ENCODE measurements at places on chromosomes 7 and 10.
A peak's percentile ranks its signal among the peaks of the same experiment; 100 is the strongest.

DNA sequence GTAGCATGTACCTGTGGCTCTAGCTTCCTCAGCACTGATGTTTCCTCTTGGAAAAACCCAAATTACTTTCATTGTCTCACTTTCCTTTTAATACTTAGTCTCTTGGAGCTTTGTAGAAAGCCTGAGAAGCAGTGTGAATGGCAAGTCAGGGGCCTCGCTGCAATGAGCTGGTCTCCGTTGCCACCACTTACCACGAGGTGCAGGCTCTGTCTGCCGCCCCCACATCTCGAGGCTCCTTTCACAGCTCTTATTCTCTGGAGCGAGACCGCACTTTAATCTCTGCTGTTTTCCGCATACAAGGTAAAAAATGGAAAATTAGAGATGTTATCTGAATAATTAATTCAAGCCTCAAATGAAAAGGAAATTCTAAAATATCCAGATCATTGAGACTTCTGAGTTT lies 186.2 kb downstream of the HECW1 start:
- DNase-seq, result no peak

DNA sequence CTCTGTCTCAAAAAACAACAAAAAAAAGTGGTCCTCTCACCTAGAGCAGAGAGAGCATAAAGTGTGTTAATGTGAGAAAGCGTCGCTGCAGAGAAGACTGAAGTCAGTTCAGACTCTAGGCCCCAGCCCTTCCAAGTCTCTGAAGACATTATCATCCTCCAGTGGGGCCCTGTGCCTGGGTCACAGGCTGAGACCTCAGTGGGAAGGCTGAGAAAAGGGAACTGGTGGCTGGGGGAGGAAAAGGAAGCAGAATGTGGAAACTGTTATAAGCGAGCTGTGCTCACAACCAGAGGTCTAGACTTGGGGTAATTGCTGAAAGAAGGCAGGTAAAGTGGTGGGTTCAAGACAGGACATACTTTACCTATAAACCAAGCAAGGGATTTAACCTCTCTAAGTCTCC lies 4.9 kb upstream of the RRP12 start:
- DNase-seq, result no peak

- DNase-seq, result no peak
These were observed 94.4 kb downstream of the JAZF1 start for GRCh38 chr7:28086198-28086597.

DNA sequence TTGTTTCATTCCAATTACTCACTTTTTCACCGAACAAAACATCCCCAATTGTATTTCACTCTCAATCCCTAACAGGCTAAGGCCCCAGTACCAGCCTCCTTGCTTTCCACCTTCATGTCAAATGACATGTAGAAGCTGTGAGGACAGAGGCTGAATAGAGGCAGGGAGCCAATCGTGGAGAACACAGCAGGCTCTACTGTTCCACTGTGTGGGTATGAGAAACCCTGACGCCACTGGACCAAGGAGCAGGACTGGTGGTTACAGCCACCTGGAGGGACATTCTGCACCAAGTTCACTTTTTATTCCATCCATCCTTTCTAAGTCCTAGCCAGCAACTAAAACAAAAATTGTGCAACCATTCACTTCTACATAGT lies 502.8 kb downstream of the SORCS1 start:
- no peak for DNase-seq

GRCh38 chr7:15470825-15471668 lies 90.8 kb downstream of the AGMO start:
- no peak for DNase-seq

DNA sequence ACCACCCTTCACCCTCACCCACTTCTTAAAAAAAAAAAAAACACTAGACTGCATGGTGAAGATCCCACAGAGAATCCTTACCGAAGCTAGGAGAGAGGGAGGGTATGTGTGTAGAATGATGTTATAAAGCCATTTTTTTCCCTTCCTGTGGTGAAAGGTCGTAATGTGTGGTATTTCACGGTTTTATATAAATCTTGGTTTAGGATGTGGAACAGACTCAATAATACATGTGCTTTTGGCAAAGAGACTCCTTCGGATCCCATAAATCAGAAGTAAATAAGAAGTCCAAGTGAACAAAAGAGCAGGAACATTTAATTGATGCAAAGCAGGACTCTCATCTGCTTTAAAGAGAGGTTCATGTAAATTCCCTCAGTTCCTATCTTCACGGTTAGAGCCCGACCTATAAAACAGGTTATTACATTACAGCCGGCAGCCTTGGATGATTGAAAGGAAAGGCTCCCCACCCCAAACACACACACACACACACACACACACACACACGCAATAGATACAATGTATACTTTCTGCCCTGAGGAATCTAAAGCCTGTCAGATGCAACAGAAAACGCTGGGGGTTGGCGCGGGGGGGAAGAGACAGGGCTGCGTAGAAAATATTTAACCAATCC lies 8.8 kb downstream of the DLX5 start:
- DNase-seq, result no peak

GRCh38 chr7:66310620-66311019 lies 105.5 kb downstream of the TPST1 start:
- DNase-seq, result no peak

GRCh38 chr7:1478480-1478879 lies 19.2 kb upstream of the MICALL2 start:
- DNase-seq, result no peak

DNA sequence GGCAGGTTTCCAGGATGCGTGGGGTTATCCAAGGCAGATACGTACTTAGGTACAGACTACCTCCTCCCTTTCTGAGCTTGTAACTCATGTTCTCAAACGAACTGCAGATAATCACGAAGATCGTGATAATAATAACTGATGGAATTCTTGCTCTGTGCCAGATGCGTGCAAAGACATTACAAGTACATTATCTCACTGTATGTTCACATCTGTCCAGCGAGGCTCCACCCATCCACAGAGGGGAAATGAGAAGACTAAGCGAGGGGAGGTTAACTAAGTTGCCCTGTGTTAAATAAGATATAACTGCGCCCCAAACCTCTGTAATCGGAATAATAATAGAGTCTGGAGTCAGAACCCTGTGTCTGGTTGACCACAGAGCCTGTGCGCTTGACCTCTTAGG lies 1.9 kb downstream of the GALNT17 start:
- no peak for DNase-seq

- DNase-seq, result peak; percentile 60
These were observed 78.4 kb upstream of the EMX2 start for GRCh38 chr10:117464176-117464575.

- no peak for DNase-seq
These were observed 14.4 kb downstream of the CAMK2G start for GRCh38 chr10:73859784-73860491.

- no peak for DNase-seq
These were observed 16.5 kb downstream of the SGPL1 start for GRCh38 chr10:70832221-70832620.

- no peak for DNase-seq
These were observed 24.8 kb downstream of the LEP start for GRCh38 chr7:128265906-128266300.

DNA sequence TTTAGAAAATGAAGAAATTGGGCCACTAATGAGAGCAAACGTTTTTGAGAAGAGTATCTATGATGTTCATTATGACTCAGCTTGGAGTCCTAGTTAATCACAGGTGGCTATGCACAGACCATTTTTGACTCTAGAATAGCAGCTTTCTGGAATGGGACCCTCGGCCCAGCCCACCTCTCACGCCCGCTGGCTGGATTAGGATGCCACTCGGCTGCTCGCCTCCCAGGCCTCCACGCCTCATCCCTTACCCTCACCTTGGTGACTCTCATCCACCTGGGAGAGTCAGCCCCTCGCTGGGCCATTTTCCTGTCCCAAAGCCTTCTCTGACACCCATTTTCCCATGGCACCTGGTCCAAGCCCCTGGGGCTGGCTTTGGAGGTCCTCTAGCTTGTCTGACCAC lies 173.6 kb downstream of the ADAM12 start:
- DNase-seq, result no peak

DNA sequence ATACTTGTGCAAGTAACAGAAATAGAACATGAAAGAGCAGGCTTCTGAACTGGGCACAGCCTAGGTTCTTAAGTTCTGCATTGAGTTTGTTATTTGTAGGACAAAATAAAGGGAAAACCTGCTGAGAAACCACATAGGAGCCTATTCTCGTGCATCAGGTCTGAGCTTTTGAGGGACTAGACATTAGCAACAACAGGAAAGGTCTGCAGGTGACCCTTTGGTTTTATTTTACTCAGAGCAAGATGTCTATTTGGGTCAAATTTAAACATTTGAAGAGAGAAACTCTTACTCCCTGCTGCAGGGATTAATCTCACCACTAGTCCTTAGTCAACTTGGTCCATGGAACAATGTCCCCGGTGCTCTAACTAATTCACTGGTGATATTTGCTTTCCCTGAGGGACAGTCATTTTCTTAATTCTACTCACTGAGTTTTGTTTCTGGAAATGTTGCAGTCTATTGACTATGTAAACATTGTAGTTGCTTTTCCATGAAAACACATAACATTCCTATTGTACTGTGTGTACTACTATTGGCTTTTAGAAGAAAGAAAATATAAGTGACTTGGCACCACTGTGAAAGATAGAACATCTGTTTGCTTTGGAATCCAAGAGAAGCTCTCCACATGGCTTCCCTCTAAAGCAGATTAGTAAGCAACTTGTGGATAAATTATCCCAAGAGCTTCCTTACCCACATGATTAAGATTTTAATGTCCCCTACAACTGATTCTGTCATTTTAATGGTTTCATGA lies 108.2 kb downstream of the CHRM2 start:
- no peak for DNase-seq

DNA sequence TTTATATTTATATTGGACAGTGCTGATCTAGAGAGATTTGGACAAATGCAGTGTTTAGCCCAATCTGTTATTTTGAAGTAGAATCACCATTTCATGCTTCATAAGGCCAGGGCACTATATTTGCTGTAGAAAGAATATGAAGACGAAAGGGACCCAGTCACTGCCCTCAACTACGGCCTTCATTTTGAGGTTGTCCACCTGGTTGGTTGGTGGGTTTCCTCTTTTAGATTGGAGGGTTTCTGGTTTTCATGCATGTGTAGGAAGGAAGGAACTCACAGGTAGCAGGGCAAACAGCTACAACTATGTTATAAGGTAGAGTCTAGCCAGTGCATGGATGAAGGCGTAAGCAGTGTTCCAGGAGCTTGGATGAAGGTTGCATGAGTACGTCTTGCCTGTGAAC lies 56.3 kb downstream of the ARID5B start:
- DNase-seq, result no peak

DNA sequence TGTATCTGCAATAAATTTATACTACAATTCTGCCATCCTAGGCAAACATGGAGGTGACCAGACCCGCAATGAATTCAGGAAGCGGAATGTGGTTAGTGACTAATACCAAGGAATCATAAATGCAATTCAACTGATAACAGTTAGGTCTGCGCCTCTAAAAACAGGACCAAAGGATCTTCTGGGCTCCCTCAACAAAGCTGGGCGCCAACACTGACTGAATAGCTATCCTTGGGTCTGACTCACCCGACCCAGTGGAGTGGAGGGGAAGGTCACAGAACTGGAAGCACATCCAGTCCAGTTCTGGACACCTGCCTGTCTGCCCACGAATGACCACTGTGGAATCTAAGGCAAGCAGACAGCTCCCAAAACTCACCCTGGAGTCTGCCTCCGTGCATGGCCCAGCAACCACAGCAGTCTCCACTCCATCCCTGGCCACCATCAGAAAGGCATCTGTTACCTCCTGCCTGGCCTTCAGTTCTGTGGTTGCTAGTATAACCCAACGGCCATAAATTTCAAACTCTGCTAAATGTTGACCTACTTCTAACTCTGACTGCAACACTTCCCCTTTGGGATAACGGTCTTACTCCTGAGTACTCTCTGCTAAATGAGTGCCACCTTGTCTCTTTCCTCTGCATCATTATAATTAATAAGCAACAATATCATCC lies 43.0 kb upstream of the DLX6 start:
- peak; percentile 11 for DNase-seq

DNA sequence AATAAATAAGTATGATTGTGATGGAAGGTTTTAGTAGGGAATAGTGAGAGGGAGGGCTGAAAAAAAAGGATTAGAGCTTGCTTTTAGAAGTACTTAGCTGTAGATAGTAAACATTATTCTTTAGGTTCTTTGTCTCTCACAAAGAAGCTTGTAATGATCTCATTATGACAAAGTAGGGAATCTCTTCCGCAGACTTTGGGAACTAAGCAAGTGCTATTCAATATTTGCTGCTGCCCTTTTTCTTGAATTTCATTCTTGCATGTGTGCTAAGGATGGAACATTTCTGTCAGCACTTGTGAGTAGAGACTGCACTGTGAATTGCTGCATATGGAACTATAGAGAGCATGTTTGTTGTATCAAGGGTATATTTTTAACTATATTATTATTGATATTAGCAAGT lies 173.4 kb downstream of the ST7 start:
- DNase-seq, result no peak

DNA sequence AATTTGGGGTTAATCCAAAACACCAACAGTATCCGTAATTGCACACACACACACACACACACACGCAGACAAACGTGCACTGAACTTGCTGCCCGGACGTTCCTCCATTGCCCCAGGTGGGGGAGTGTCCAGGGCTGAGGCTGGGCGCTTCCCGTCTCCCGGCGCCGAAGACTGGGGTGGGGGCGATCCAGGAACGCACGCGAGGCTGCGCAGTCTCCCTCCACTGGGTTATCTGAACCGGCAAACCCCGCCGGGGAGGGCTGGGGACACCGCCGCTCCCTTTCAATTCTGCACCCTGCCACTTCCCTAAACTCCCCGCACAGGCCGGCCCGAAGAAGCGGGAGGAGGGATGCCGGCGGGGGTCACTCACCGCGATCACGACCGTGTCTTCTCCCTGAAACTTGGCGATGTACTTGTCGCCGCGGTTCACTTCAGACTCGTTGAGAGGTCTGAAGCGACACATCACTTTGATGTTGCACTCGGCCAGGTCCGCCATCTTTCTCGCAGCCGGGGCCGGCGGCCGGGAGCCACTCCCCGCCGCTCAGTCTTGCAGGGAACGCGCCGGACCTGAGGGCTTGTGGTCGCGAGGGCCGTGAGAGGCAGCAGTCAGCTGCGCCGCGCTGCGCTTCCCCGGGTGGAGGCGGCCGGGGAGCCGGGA lies 618 bp downstream of the KIF5B start:
- DNase-seq, result peak; percentile 81

GRCh38 chr7:14751461-14751860 lies 151.1 kb downstream of the DGKB start:
- DNase-seq, result no peak

Measured in astrocyte of the hippocampus (primary cell).